ENCODE measurements at places on chromosomes 12 and 14.

DNA sequence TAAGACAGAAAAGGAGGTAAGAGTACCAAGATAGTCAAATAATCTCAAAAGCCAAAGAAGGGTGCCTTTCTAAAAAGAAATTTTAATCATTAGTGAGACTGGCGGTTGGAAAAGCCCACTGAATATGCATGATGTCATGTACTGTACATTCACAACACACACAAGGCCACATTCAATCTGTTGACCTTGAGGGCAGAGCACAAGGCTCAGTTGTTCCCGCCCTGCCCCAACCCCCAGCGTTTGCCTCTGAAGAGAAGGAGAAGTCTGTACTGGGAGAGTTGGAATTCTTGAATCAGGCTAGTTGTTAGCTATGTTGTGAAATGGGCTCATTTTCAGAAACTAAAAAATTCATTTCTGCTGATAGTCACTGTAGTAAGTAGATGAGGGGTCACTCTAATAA, 50.2 kb upstream of the NID2 start:
- DNase-seq = peak; percentile 50

- no peak for DNase-seq
Observed at GRCh38 chr12:124835656-124836410, 27.8 kb downstream of the SCARB1 start.

DNA sequence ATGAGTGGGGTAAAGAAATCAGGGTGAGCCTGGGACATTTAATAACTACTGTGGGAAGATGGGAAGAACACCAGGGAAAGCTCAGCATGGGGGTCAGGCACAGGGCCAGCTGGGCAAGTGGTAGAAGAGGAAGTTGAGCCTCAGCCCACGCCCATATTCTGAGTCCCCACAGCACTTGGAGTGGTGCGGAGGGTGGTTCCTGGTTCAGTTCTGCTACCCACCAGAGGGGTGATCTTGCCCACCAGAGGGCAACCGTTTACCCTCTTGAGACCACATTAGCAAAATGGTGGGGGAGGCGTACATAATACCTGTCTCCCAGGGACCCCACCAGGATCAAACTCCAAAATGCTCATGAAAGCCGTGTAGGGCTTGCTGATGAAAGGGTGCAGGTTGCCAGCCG, 16.8 kb upstream of the ANKRD33 start:
- DNase-seq = no peak

- DNase-seq = no peak
Observed at GRCh38 chr14:54669721-54670561, 103.0 kb downstream of the SAMD4A start.

DNA sequence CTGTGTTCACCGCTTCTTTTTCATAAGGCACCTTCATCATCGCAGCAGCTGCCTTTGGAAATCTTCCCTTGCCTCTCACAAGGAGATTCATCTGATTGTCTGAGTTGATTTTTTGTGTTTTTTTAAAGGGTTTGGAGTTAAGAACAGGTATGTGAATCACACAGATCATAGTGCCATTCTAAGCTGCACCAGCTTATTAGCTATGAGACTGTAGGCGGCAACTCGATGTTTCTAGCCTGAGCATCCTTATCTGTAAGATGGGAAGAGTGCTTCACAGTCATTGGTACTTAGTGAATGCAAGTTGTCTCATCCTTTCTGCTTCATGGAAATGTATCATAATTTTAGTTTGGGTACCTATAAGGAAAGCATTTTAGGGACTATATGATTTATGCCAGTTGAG, 32.0 kb downstream of the SLC25A29 start:
- DNase-seq = no peak

DNA sequence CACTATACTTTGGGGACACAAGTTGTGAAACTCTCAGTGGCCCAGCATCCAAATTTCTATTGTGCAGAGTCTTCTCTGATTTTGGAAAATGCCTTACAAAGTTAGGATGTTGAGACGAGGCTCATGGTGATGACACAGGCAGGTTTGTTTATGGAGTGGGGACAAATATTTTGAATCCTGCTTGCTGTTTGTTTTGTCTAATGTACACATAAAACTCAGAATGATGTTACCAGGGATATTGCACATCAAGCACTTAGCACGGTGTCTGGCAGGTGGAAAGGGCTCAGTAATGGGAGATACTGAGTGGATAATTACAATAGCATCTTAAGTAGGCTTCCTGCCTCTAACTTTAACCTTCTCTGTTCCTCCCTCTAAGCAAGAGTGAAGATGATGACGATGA, 628.9 kb upstream of the TBX3 start:
- DNase-seq = no peak

DNA sequence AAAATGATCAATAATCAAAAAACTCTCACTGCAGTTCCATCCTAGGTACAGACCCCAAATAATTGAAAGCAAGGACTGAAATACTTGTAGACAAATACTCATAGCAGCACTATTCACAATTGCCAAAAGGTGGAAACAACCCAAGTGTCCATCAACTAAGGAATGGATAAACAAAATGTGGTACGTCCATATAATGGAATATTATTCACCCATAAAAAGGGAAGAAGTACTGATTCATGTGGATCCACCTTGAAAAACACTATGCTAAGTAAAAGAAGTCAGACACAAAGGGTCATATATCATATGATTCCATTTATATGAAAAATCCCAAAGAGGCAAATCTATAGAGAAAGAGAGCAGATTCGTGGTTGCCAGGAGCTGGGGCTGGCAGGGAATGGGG, 202.8 kb downstream of the KSR2 start:
- DNase-seq = no peak

GRCh38 chr12:2149091-2149490, 96.3 kb downstream of the CACNA1C start:
- no peak for DNase-seq

- no peak for DNase-seq
Observed at GRCh38 chr12:8697120-8697475, 693 bp upstream of the RIMKLB start.

DNA sequence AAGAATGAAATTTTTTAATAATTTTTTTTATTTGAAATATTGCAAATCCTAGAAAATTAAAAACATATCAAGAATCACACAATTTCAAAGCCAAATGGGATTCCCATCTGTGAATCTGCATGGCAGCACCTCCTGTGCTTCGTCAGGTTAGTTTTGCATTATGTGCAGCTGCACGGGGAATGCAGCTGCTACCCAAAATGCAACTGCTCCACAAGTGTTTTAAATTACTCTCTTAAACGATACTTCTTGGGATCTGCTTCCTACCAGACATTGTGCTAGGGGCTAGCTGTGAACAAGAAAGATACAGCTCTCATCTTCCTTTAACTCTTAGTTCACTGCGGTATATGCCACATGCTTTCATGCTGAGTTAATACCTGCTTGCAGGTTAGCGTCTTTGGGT, 154.2 kb downstream of the CRADD start:
- DNase-seq = no peak

DNA sequence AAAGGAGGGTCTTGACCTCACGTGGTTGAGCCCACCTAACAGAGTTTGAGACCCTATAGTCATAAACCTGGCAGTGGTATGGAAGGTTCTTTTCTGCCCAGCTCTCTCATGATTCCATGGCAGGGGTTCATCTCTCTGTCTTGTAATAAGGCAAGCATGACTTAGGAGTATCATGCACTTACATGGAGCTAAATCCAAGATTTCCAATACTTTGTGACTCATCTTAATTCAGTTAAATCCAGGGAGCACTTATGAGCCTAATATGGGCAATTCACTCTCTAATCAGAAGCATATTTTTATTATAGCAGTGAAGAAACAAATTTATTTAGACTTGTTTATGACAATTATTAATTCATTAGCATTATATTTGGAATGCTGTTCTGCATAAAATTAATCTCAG, 131.8 kb upstream of the CPSF6 start:
- DNase-seq = no peak

GRCh38 chr14:68951800-68952530, 27.1 kb downstream of the ACTN1 start:
- DNase-seq = no peak

GRCh38 chr12:70154960-70155589, 88.2 kb upstream of the CNOT2 start:
- DNase-seq = no peak

DNA sequence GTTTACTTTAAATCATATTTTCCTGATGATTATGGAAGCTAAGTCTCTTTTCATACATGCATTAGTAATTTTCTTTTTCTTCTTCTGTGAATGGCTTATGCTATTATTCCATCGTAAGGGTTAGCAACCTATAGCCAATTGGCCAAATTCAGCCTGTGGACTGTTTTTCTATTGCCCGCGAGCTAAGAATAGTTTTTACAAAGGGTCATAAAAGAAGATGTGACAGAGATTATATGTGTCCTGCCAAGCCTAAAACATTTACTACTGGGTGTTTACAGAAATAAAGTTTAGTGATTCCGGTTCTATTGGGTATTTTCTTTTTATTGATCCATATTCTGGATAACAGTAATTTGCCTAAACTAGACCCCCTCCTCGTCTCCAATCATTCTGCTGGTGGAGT, 268.8 kb upstream of the DIO3 start:
- no peak for DNase-seq

DNA sequence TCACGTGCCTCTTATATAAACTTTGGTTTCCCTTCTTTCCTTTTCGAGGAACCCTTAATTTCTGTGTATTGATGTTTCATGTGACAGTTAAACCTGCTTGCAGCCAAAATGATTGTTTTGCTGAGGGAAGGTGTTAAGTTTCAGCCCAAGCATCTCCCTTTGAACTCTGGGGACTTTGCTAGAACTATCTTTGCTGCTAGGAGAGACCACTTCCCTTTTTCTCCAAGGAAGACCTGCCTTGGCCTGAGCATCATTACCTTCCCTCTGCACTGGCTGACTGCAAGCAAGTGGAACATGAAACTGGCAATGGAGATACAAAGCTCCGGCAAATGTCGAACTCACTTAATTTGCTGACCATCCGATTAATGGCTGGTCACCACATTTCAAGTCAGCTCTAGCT, 192.8 kb downstream of the GRIN2B start:
- no peak for DNase-seq

DNA sequence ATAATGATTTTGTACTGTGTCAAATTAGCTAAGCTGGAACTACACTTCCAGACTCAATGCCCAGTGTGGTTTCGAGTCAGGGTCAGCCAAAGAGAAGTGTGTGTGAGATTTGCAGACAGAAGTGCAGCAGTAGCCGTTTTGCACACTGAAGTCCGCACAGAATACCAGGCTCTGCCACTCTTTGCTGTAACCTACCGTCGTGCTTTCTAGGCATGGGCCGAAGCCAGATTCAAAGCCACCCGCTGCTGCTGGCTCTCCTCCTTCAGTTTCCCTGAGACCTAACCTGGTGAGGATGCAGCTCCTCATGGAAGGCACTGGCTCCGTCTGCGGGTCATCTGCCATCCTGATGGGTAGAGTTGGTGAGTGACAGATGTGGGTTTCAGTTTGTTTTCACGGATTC, 48.8 kb downstream of the LRTM2 start:
- DNase-seq = no peak

DNA sequence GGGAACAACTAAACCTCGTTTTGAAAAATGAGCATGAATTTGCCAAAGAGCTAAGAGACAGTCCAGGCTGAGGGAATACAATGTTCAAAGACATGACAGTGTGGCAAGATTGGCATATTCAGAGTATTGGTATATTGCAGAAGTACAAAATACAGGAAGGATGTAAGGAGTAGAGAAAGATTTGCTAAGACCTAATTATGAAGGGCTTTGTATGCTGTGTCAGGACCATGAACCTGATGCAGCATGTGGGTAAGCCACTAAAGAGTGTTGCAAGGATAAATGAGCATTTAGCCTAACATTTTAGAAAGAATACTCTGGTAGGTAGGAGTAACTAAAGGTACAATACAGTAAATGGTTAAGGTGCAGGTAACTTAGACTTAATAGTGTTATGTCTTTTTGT, 65.1 kb downstream of the KTN1 start:
- no peak for DNase-seq

GRCh38 chr14:75188520-75189268, 12.3 kb upstream of the TMED10 start:
- no peak for DNase-seq

DNA sequence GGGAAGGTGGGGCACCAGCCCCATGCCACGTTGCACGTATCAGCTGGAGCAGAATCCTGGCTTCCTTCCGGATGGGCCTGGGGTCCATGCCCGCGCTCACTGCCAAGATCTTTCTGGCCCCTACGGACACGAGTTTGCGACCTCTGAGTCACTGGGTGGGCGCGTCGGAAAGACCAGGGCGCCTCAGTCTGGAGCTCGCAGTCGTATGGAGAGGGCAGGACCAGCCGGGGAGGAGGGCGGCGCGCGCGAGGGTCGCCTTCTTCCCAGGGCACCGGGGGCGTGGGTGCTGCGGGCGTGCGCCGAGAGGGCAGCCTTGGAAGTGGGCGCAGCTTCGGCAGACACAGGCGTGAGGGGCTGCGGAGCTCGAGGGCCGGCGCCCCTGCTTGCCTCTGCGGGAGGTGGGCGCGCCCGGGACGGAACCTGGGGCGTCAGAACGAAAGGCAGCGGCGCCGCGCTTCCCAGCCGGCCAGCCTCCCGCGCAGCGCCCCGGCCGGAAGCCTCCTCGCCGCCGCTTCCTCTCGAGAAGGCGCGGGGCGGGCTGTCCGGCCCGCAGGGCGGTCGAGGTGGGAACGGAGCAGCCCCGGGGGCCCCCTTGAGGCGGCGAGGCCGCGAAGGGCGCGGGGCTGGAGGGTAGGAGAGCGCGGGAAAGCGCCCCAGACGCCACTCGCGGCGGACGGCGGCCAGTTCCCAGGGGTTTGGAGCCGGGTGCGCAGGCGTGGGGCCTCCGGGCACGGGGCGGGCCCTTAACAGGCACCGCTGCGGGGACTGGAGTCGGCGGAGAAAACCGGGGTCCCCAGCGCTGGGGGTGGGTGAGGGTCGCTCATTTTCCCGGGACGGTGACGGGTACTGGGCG, at the start of gene ARL6IP4:
Gene ARL6IP4, plus strand, starts transcription at position 499 of the 853 bp plus-strand sequence. CDS start 459 bp downstream, outside the sequence.
- no peak for DNase-seq

GRCh38 chr12:76764856-76765255, 941 bp downstream of the ZDHHC17 start:
- DNase-seq = no peak

- no peak for DNase-seq
Observed at GRCh38 chr14:72751276-72752033, 142.4 kb downstream of the DPF3 start.

DNA sequence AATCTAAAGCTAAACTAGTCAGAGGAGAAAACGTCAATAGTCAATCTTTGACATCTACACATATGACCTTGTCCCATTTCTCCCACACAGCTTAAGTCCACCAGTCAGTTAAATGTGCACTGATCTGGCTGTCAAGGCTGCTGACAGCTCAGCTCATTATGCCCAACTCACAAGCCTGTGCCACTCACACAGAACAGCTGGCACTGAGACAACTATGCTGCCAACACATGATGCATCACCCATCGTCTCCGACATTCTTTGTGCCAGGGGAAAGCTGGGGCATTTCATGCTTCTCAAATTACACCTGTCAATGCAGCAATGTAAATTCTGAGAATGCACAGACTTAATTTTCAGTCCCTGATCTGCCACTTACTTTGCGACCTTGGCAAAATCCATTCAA, 25.3 kb downstream of the GNS start:
- peak; percentile 68 for DNase-seq
